Mesenteric fat pad (tissue), 1 donor: ENCODE measurements at places on chromosomes 6 and 20. TPM values are rescaled to one million over a fixed set of nuclear protein-coding genes. Genes with fewer than 3 reads are reported as not detected.

- no peak for DNase-seq
Measured at GRCh38 chr6:69349771-69350170, 447.0 kb downstream of the LMBRD1 start.

DNA sequence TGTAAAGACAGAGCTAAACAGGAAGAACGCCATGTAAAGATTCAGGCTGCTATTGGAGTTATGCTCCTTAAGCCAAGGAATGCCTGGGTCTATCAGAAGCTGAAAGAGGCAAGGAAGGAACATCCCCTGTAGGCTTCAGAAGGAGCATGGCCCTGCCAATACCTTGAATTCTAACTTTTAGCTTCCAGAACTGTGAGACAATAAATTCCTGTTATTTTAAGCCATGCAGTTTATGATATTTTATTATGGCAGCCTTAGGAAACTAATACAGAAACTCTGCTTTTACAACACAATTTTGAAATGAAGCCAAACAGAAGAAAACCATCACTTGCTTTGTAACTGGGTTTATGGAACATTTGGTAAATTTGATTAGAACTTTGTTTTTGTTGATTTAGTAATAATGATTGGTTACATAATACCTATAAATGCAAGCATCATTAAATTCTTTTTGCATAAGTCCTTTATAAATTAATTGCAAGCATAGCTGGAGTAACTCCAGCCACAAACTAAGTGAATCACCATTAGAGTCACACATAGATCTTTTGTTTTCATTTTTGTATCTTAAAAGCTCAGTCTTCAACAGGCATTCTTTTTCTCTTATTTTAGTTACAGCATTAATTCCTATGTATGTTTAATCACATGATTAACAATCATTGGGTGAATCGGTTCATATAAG, 33.5 kb upstream of the TSPYL1 start:
- DNase-seq: no peak

DNA sequence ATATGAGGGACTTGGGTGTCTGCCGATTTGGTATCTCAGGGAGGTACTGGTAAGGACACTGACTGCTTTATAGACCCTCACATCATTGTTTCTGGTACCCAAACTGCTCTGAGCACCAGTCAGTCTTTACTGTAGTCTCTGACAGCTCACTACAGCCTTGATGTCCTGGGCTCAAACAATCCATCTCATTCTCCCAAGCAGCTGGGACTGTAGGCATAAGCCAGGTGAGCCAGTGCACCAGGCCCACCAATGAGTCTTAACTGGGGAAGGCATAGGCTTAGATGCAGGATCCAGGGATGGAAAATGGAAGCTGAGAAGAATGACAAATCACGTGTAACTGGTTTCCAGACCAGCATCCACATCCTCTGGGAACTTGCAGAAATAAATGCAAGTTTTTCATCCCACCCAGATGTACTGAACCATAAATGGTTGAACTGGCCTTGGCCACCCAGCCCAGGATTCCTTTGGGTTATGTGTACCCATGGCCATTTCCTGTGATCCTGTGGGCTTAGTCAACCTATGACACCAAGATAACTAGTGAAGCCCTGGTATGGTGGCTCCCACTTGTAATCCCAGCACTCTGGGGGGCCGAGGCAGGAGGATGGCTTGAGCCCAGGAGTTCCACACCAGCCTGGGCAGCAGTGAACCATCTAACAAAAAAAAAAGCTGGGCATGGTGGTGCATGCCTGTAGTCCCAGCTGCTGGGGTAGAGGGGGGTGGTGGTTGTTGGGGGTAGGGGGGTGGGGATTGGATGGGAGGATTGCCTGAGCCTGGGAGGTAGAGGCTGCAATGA, 5.8 kb downstream of the TUBB start:
- DNase-seq: no peak

DNA sequence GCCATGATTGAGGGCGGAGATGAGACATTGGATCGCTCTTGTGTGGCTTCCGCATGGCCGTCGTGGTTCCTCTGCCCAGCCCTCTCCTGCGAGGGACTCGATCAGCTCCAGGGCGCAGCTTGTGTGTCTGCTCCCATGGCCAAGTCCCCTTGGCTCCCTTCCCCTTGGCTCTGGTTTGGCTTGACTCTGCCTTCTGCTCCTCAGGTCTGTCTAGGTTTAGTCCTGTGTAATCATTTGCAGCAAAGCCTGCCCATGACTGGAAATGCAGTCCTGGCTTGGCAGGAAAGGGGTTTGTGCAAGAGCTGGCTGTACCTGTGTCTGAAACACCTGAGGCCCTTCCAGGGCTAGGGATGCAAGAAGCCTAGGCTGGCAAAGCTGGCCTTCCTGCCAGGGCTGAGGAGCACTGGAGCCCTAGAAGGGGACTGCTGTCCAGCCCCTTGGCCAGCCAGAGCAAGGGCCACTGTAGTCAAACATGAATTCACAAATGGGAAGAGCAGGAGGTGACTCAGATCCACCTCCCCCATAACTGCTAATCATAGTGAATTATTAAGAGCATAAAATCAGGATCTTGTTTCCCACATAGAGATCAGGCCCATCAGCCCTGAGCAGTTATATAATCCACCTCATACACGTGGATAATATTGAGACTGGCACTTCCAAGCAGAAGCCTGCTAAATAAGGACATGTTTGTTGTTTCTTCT, 196.8 kb downstream of the FARS2 start:
- no peak for DNase-seq

GRCh38 chr20:35830264-35830663, 58.4 kb downstream of the PHF20 start:
- DNase-seq: no peak

The GJA1 gene
- total RNA-seq: 107 TPM

The DLK2 gene
- total RNA-seq: not detected

The DEFB124 gene
- total RNA-seq: 1.7 TPM

GRCh38 chr20:44471481-44471882, 4.2 kb upstream of the TTPAL start:
- no peak for DNase-seq

GRCh38 chr6:21005816-21006570, 471.7 kb downstream of the CDKAL1 start:
- no peak for DNase-seq

The TSBP1 gene
- not detected for total RNA-seq

The GPR63 gene
- total RNA-seq: 0.32 TPM

The PGBD1 gene
- 4.0 TPM for total RNA-seq

The BANF2 gene
- total RNA-seq: not detected

- no peak for DNase-seq
Measured at GRCh38 chr20:14576196-14576877, 238.9 kb upstream of the FLRT3 start.

DNA sequence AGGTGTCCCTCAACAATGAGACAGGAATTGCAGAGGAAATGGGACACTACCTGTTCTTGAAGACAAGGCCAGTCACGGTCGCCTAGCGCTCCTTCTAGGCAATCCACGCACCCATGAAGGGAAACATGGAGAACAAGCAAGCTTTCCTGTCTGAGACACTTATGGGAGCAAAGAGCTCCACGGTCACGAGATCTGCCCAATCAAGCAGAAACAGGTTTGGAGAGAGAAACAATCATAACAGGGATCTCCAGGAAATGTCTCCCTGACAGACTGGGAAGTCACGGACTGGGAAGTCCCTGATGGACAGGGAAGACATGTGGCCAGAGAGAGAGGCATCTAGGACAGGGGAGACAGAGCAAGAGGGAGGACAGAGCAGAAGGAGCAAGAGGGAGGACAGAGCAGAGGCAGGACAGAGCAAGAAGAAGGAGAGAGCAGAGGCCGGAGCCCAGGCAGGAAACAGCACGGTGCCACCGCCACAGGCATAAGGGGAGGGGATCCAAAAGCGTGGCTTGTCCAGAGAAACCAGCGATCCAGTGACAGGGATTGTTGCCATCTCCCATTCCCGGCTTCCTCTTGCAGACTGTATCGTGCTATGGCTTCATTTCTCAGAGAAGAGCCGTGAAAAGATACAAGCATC, 167.8 kb upstream of the ZNF337 start:
- no peak for DNase-seq

DNA sequence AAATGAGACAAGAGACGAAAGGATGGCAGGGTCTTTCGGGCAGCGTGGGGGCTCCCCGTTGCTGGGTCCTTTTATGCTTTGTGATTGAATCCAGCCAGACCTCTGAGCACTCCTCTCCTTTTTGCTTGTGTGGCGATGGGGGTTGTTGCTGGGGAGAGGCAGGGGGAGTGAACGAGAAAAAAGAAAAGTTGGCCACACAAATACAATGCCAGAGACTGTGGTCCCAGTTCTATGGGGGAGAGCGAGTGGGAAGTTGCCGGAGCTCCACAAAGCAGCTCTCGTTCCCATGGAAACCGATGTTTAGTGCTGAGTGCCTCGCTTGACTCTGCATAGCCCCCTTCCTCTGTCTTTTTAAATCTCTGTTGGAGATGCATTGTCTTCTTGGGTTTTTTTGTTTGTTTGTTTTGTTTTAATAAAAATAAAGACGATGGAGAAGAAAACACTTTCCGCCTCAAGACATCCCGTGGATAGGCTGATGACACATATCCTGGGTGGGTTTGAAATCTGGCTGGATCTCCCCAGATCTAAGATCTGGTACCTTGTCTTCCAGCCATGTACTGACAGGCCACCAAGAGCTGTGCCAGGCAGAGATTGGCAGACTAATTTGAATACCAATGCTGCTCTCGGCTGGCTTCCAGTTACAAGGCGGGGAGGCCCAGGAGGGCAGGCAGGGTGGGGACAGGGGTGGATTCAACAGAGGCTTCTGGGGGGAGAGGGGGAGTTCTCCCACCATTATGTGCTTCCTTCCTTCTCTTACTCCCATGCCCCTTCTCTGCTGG, 529.3 kb downstream of the QKI start:
- DNase-seq: no peak

The SRXN1 gene
- 41.5 TPM for total RNA-seq

The KIFC1 gene
- 0.19 TPM for total RNA-seq

GRCh38 chr20:57091748-57092111, 174.7 kb downstream of the BMP7 start:
- DNase-seq: no peak

- DNase-seq: no peak
Measured at GRCh38 chr6:111205502-111205901, 118.2 kb downstream of the SLC16A10 start.

GRCh38 chr6:167408235-167408869, 83.5 kb downstream of the TTLL2 start:
- no peak for DNase-seq

The CEP85L gene
- 11.6 TPM for total RNA-seq

- no peak for DNase-seq
Measured at GRCh38 chr6:5765141-5765760, 241.5 kb downstream of the NRN1 start.

GRCh38 chr6:139355172-139355571, 19.3 kb downstream of the CITED2 start:
- DNase-seq: no peak

DNA sequence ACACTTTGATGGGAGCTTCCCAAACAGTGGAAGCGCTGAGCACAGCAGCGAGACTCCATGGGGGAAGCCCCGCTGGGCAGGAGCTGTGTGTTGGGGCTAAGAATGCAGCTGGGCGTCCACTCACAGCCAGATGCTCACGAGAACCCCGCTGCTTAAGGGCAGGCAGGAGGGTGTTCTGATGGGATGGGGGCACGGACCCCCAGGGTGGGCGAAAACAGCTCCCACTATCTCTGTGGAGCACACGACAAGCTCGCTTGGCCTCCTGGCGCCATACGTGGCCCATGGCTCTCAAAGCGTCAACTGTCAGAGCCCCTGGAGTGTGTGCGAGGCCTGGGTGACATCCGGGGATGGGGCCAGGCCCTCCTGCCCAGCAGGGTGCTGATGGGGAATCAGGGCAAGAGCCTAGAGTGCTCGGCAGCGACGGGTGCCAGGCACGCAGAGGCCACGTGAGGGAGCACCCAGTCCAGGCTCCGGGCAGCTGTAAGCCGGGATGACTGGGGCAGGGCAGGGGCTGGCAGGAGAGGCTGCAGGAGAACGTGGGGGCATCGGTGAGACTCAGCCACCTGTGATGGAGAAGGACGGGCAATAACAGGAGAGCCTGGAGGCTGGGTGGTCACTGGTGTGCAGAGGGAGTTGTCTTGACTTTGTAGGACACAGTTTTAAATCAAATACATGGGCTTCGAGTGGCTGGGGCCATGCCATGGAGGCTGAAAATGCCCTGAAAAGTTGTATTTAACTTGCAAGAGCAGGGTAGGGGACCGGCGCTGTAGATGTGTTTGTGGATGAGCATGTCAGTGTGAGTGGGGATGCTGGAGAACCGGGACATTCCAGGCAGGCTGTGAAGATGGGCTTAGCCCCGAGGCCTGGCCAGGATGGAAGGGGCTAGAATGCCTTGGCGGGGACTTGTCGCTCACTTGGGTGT, 27.3 kb downstream of the PYGB start:
- DNase-seq: peak; percentile 82

- DNase-seq: peak; percentile 82
Measured at GRCh38 chr6:36590237-36590636, 3.9 kb upstream of the SRSF3 start.

DNA sequence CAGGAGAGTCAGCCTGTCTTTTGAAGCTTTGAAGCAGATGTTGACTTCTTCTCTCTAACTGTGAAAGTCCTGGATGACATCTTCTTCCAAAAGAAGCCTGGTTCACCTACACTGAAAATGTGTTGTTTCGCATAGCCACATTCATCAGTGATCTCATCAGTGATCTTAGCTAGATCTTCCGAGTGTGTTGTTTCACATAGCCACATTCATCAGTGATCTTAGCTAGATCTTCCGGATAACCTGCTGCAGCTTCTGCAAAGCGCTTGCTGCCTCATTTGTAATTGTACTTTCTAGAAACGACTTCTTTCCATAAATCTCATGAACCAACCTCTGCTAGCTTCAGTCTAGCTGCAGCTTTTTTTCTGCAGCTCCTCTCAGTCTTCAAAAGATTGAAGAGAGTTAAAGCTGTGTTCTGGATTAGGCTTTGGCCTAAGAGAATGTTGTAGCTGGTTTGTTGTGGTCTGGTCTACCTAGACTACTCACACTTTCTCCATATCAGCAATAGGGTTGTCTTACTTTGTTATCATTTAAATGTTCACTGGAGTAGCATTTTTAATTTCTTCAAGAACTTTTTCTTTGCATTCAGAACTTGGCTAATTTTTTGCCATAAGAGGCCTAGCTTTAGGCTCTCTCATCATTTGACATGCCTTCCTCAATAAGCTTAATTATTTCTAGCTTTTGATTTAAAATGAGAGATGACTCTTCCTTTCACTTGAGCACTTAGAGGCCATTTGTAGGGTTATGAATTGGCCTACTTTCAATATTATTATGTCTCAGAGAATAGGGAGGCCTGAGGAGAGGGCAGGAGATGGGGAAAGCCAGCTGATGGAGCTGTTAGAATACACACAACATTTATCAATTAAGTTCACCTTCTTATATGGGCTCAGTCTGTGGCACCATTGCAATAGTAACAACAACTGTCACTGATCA, 48.7 kb upstream of the EXOC2 start:
- no peak for DNase-seq

The BTNL2 gene
- total RNA-seq: not detected

The KIF25 gene
- total RNA-seq: 0.93 TPM

GRCh38 chr20:62145688-62146018, 2.1 kb downstream of the SS18L1 start:
- no peak for DNase-seq

DNA sequence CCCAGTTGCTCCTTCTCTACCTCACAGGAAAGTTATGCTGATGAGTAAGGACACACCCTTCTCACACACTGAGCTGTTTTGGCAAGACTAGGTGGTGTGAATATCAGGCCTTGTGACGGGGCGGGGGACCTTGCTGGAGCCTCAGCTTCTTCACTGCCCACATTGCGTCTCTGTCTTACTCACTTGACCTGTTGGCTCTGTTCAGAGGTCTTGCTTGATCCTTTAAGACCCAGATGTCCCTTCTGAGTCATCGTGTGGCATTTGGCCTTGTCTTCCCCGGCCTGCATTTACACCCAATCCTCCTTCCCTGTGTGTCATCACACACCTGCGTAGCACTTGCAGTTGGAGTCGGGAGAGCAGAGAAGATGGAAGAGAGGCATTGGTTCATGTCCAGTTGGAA, 8.3 kb upstream of the PRND start:
- DNase-seq: no peak

GRCh38 chr6:154516276-154516675, 5.8 kb upstream of the CNKSR3 start:
- no peak for DNase-seq
